ENCODE measurements at places on chromosomes 3 and 15.

GRCh38 chr3:115092220-115092791 is 54.8 kb downstream of the ZBTB20 start:
- DNase-seq, result no peak

GRCh38 chr3:89312141-89312540 is 204.7 kb downstream of the EPHA3 start:
- no peak for DNase-seq

DNA sequence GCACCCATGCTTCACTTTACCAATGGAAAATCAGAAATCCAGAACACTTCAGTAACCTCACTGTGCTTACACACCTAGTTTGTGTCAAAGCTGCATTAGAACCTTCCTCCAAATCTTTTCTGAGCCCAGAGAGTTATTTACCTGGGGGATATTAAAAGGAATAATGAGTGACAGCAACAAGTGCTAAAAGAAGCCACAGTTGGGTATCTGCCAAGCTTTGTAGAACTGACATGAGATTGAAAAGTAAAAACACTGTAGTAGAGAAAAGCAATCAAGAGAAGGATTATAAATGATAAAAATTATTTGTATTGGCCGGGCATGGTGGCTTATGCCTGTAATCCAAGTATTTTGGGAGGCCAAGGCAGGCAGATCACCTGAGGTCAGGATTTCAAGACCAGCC is 8.8 kb upstream of the TBC1D23 start:
- DNase-seq, result no peak

- peak; percentile 34 for DNase-seq
These were observed 30.2 kb upstream of the ZNF609 start for GRCh38 chr15:64430000-64430735.

DNA sequence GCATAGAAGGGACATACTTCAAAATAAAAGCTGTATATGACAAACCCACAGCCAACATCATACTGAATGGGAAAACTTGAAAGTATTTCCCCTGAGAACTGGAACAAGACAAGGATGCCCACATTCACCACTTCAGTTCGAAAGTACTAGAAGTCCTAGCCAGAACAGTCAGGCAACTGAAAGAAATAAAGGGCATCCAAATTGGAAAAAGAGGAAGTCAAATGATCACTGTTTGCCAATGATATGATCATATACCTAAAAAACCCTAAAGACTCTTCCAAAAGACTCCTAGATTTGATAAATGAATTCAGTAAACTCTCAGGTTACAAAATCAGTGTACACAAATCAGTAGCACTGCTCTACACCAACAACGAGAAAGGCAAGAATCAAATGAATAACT is 40.7 kb downstream of the SLC49A4 start:
- no peak for DNase-seq

DNA sequence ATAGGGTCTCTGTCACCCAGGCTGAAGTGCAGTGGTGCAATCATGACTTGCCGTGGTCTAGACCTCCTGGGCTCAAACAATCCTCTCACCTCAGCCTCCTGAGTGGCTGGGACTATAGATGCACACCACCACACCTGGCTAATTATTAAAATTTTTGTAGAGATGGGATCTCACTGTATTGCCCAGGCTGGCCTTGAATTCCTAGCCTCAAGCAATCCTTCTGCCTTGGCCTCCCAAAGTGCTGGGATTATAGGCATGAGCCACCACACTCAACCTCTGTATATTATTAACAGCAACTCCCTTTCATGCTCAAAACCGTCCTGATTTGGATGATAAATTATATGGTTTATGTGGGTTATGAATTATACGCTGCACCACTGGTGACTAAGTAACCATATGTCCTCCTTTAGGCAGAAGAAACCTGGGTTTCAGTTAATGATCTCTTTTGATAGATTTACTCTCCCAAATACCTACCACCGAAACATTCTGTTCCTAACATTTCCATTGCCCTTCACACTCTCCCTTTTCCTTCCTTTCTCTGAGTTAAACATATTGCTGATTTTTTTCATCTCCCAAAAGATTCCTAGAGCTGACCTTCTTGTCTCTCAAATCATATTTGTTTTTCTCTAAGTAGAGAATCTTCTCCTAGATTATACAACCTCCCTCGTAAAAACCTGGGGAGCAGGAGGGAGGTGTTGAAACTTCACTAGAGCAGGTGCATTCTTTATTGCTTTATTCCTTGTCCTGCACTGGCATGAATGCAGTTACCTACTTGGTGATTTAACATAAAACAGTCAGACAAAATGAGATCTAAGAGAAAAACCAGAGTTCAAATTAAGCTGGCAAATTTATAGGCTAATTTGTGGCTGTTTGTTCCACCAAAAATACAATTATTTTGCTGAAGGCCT is 32.9 kb downstream of the PCYT1A start:
- no peak for DNase-seq

DNA sequence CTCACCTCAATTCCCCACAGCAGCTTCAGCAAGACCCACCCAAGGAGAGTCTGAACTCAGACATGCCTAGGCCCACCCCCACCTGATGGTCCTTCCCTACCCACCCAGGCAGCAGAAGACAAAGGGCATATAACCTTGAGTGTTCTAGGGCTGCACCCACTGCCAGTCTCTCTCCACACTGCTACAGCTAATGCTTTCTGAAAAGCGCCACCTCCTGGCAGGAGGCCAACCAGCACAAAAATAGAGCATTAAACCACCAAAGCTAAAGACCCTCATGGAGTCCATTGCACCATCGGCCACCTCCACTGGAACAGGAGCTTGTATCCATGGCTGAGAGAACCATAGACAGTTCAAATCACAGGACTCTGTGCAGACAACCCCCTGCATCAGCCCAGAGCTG is 11.3 kb upstream of the RPL39L start:
- DNase-seq, result no peak

DNA sequence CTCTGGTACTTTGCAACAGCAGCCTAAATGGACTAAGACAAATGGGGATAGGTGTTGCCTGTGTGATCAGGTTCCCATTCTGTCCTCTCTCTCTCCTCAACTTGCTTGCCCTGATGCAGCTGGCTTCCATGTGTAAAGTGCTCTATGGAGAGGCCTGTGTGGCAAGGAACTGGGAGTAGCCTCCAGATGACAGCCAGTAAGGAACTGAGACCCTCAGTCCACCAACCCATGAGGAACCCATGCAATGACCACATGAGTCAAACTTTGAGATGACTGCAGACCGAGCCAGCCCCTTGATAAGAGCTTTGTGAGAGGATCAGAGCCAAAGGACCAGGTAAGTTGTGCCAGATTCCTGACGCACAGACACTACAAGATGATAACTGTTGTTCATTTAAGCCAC is 74.6 kb upstream of the ADPGK start:
- no peak for DNase-seq

DNA sequence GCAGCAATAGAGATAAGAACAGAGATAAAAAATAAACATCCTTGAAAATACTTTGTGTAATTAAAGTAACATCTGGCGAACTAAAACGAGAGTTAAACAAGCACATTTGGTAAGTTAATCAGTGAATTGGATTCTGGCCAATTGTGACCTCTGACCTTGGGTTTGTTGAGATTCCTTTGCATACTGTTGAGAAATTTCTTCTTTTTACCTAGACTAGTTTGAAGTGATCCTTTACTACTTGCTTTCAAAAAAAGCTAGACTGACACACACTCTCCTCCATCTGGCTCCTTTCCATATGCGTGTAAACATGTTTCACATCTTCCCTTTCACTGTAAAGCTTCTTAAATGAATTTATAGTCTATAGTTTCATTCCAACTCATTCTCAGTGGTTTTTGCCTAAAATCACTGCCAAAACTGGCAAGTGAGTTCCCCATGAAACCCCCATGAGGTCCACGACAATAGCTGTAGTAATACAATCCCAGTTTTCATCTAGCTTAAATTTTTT is 17.3 kb upstream of the GBE1 start:
- no peak for DNase-seq

GRCh38 chr3:25441234-25441856 is 13.3 kb downstream of the RARB start:
- DNase-seq, result no peak

- DNase-seq, result peak; percentile 6
These were observed 148.6 kb downstream of the SUCNR1 start for GRCh38 chr3:152021951-152022461.

- no peak for DNase-seq
These were observed 673.2 kb upstream of the BCHE start for GRCh38 chr3:166510382-166510781.

GRCh38 chr3:37813403-37813802 is 48.3 kb upstream of the CTDSPL start:
- DNase-seq, result no peak

- no peak for DNase-seq
These were observed 42.0 kb upstream of the SPTSSB start for GRCh38 chr3:161413127-161413854.

- DNase-seq, result no peak
These were observed at the start of gene MYO5C for GRCh38 chr15:52295421-52296001. TSS of gene MYO5C (minus strand) at chr15:52295804. CDS start at chr15:52295636, 168 bp downstream.

DNA sequence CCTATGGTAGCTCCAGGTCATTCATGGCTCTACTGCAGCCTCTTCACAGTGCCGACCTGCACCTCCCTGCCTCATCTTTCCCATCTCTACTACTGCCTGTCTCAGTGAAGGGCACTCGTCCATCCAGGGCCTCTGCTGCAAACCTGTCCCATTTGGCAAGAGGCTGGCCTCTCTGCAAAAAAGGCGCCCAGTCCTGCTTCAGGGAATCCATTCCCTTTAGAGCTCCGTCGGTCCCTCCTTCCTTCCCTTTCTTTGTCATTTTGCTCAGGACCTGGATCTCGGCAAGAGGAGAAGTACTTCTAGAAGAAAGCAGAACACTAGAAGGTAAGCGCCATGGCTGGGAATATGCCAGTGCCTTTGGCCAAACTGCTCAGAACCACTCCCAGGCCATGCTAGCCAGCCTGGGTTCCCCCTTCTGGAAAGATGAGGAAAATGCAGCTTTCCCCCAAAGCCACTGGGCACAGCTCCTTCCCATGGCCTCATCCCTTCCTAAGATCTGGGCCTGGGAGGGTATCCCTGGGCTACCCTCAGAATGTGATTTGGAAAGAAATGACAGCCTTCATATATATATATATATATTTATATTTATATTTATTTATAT is 6.4 kb upstream of the ISL2 start:
- DNase-seq, result no peak

- DNase-seq, result no peak
These were observed 8.3 kb downstream of the CACNA1D start for GRCh38 chr3:53502737-53503136.

DNA sequence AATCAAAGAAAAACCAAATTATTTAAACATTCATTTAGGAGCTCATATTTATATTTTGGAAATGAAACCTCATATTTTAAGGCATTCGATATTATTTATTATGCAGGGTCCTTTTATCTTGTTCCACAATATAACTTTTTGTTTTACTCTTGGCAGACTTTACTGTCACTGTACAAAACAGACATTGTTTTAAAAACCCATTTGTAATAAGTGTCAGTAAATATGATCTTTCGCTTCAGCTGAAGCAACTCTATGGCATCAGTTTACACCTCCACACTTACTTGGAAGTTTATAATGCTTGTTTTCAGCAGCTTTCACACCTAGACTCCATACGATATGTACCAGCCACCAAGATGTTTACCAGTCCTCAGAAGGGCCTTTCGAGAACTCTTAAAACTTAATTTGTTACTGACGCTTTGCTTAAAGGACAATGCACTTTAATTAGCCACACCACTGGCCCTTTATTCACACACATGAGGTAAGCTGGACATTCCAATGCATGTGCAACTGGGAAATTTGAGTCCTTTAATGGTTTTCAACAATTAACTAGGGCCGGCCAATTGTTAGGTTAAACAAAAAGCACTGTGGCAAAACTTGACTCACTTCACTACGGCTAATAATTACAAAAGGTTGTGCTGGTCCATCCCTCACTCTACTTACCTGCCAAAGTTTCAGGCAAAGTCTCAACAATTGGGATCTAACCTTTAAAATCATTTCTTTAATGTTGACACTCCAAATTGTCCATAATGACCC is 16.7 kb downstream of the WWTR1 start:
- no peak for DNase-seq

DNA sequence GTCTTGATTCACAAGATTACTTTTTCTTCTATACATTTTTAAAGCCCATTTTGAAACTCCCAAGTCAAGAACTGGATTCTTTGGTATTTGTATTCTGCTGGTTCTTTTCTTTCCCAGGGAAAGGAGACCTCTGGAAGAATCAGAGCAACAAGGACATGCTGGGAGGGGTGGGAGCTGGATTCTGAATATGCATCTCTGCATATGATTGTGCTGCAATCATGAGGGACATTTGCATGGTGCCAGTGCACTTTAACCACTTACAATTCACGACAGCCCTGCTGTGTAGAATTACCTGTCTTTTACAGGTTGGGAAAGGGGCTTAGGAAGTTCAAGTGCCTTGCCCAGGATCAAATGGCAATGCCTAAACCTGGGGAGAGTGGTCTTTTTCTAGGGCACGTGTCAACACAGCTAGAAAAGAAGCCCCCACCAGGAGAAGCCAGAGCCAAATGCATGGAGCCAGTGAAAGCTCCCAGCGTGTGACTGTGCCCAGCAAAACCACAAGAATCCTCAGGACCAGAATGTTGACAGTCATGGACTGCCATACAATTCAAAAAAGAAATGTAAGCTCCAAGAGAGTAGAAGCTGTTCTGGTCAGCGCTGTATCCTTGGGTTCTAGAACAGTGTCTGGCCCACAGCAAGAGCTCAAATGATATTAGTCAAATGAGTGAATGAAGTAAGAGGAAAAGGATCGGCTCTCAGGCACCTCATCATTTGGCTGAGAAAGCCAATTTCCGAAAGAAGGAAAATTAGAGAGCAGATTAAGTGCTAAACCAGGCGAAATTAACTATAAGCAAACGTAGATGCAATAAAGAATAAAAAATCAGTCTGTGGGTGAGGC is 84.5 kb upstream of the MEF2A start:
- no peak for DNase-seq

- no peak for DNase-seq
These were observed 44.8 kb upstream of the SNTN start for GRCh38 chr3:63607716-63608115.

- DNase-seq, result no peak
These were observed 125.3 kb upstream of the SKOR1 start for GRCh38 chr15:67700023-67700422.

DNA sequence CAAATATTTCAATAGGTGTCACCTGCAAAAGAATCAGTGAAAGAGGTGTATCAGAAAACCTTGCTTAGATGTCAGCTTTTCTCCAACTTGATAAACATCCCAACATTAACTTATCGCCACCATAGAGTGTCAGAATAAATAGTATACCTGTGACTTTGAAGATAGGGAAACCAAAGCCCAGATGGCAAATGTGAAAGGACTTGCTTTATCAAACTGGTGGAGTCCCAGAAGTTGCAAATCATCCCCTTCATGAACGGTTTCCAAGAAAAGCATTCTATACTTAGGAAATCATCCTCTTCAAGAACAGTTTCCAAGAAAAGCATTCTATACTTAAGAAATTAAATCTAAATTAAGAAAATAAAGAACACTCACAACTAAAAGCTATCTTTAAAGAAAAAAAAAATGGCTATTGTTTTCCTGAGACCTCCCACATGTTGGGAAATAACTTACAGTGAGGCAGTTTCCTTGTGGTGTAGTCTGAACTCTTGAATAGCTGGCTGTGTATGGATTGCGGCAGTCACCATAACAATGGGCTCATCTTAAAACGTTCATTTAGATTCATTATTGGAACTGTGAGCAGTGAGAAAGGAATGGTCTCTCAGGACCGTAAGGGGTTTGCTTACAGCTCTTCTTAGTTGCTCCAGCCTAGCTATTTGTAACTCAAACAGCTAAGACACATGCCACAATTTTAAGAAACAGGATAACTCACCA is 56.5 kb downstream of the GHSR start:
- no peak for DNase-seq

All from amniotic stem cell (primary cell).